Effector memory CD8-positive, alpha-beta T cell (primary cell): ENCODE measurements at places on chromosomes 1 and 21.

GRCh38 chr1:155015527-155016230 is 13.1 kb downstream of the ZBTB7B start:
- H3K27ac ChIP-seq, result no peak overlapping the region
- no peak for DNase-seq
- no peaks in the 10 kb centered on the region for H3K27me3 ChIP-seq
- peaks cover 5% of the 10 kb centered on the region for H3K36me3 ChIP-seq

GRCh38 chr1:88661951-88662699 is 21.9 kb upstream of the PKN2 start:
- H3K4me3 ChIP-seq, result no peak overlapping the region
- H3K27me3 ChIP-seq, result peaks cover 29% of the 10 kb centered on the region
- no peaks in the 10 kb centered on the region for H3K4me1 ChIP-seq
- no peaks in the 10 kb centered on the region for H3K36me3 ChIP-seq
- H3K27ac ChIP-seq, result no peak overlapping the region

DNA sequence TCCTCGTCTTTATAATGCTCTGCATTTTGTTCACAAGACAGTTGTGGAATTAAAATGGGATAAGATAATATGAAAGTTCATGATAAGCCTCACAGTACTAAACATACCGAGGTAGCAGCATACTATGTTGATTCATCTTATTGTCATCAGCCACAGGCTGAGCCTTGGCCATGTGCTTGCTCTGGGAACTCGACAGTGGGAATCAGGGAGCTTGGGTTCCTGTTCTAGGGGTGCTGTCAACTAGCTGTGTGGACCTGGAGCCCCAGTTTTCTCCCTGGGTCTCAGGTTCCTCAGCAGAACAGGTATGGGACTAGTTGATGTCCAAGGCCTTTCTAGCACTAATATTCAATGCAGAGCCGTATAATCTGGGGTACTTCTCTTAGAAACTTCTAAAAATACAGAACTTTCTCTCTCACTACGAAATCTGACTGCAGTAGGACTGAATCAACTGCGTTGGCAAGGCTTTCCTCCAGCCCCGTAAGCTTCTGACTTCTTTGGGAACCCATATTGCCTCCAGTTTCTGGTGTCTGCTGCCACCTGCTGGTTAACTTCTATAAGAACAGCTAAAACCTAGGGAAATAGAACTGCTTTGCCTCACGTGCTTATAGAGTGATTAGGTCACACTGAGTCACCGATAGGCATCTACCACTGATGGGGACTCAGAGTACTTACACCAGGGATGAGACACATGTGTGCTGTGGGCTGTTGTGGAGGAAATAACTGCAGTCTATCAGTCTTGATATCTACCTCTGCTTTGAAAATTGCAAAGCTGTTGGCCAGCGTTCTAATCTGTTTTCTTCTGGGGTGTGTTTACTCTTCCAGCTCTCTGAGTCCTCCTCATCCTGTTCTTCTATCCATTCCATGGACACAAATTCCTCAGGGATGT is 110.9 kb downstream of the RGL1 start:
- no peaks in the 10 kb centered on the region for H3K27me3 ChIP-seq
- peak; percentile 71 for DNase-seq
- H3K4me1 ChIP-seq, result peaks cover 10% of the 10 kb centered on the region
- peak overlapping the region; percentile 53 for H3K27ac ChIP-seq
- peak overlapping the region; percentile 29 for H3K4me3 ChIP-seq
- peaks cover 3% of the 10 kb centered on the region for H3K36me3 ChIP-seq

DNA sequence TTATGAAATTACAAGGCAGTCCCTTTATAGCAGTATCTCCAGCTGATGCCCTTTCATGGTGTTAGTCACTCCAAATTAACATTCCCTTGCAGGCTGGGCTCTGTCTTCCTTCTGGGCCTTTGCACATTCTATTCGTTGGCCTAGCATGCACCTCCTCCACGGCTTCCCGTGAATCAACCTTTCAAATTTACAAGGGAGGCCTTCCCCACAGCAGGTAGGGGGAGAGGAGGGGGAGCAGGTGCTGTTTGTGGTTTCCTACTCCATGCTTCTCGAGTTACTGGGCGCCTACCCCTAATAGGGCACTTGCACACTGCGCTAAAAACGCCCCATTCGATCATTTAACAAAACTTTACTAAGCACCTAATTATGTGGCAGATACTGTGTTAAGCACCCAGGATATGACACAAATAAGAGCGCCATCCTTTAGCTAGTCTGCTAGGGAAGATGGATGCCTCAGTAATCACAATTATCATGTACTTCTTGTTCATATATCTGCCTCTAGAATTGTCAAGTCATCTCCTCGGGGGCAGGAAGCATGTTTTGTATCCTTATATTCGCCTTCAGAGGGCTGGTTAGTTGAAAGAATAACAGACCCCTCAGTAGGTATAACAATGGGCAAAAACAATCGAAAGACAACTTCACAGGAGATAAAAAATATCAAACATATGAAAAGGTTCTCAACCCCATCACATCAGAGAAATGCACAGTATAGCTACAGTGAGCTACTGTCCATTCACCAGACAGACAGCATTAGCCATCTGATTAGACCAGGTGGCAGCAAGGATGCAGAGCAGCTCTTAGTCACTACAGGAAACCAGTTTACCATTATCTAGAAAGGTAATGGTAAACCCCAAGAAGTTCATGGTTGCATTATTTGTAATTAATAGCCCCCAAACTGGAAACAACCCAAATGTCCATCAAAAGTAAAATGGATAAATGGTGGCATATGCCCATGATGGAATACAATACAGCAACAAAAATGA is 1.7 kb upstream of the ADAR start:
- peaks cover 22% of the 10 kb centered on the region for H3K36me3 ChIP-seq
- peaks cover 35% of the 10 kb centered on the region for H3K4me1 ChIP-seq
- H3K27ac ChIP-seq, result peak overlapping the region; percentile 92
- H3K27me3 ChIP-seq, result no peaks in the 10 kb centered on the region
- peak overlapping the region; percentile 74 for H3K4me3 ChIP-seq

DNA sequence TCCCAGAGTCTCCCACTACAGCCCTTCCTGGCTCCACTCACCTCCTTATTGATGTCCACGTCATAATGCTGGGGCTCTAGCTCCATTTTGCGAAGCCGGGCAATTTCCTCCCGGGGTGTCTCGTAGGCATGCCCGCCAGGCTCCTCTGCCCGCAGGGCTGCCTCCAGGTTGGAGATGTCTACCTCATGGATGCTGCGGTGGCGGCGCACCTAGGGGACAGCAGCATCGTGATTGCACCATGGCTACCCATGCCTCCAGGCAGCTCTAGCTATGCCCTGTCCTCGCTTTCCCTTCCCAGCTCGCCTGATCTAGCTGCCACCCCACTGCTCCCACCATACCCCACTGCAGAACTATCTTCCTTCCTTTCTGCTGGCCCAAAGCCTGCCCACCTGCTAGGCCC is 15.1 kb upstream of the GOLT1A start:
- H3K27me3 ChIP-seq, result peaks cover 11% of the 10 kb centered on the region
- H3K36me3 ChIP-seq, result no peaks in the 10 kb centered on the region
- no peak overlapping the region for H3K27ac ChIP-seq
- H3K4me1 ChIP-seq, result no peaks in the 10 kb centered on the region
- no peak overlapping the region for H3K4me3 ChIP-seq

GRCh38 chr1:56074007-56074651 is 505.2 kb downstream of the PLPP3 start:
- no peak overlapping the region for H3K27ac ChIP-seq
- no peaks in the 10 kb centered on the region for H3K4me1 ChIP-seq
- H3K36me3 ChIP-seq, result no peaks in the 10 kb centered on the region
- no peak overlapping the region for H3K4me3 ChIP-seq
- no peaks in the 10 kb centered on the region for H3K27me3 ChIP-seq

- peaks cover 39% of the 10 kb centered on the region for H3K27me3 ChIP-seq
- H3K27ac ChIP-seq, result no peak overlapping the region
- peaks cover 3% of the 10 kb centered on the region for H3K36me3 ChIP-seq
- H3K4me1 ChIP-seq, result peaks cover 13% of the 10 kb centered on the region
Observed at GRCh38 chr1:158203693-158204457, 23.2 kb downstream of the CD1D start.

DNA sequence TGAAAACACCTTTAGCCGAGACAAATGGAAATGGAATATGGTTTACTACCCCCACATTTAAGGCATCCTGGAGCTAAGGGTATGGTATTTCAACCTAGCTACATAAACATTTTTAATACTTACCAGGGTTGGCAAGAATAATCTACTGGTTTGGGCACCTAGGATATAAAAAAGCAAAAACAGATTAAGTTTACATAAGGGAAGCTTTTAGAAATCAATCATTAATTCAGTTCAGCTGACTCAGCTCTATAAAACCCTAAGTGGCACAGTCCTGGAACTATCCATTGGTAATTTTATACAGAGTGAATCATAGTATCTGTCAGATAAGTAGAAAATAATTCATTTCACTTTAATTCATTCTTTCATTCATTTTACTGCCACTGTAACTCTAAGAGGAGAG is 355.2 kb downstream of the VAV3 start:
- H3K36me3 ChIP-seq, result no peaks in the 10 kb centered on the region
- H3K4me1 ChIP-seq, result peaks cover 3% of the 10 kb centered on the region
- H3K27me3 ChIP-seq, result no peaks in the 10 kb centered on the region
- H3K27ac ChIP-seq, result no peak overlapping the region

DNA sequence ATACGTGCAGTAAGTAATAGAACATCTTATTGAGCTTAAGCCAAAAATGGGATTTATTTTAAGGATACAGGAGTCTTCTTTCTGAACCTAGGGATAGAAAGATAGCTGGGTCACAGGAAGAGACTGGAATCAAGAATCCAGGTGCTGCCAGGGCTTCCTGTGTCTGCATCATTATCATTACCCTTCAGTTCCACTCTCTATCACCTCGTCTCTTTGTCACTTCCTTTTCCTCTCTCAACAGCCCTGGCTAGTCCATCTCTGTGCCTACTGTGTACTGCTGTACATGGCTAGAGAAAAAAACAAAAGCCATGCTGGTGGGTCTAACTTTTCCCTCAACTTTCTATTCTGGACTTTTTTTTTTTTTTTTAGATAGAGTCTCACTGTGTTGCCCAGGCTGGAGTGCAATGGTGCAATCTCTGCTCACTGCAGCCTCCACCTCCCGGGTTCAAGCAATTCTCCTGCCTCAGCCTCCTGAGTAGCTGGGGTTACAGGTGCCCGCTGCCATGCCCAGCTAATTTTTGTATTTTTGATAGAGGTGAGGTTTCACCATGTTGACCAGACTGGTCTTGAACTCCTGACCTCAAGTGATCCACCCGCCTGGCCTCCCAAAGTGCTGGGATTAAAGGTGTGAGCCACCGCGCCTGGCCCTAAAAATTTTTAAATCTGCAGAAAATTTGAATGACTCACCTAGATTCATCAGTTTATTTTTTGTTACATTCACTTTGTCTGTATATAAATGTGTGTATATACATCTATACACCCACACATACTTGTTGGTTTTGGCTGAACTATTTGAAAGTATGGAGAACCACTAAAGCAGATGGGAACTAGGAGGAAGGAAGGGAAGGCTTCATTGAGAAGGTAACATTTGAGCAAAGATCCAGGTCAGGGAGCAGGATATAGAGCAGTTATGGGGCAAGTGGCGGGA is 31.9 kb downstream of the UBE4B start:
- H3K27me3 ChIP-seq, result no peaks in the 10 kb centered on the region
- DNase-seq, result no peak
- H3K36me3 ChIP-seq, result peaks cover 16% of the 10 kb centered on the region

DNA sequence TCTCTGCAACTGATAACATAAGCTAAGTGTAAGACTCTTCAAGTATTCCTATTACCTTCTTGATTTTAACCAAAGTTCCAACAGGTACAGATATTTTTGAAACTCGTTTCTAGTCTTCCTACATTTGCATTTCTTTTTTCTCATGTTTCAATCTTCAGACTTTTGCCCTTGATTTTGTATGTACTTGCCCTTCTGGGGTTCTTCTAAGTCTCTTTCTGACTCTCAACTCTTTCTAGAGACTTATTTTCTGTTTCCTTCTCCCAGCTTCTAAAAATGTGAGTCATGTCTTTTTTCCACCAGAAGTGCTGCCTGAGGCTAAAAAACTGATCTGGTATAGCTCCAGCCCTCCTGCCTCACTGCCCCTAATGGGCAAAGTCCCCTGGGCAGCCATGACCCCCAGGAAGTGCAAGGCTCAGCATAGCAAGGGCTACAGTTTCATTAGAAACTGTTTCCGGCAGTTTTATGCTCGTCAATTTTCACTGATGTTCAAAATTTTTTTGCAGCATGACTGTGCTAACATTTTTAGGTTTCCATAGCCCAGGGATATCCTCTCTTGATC is 265.9 kb downstream of the SEC16B start:
- H3K4me1 ChIP-seq, result no peaks in the 10 kb centered on the region
- no peak overlapping the region for H3K27ac ChIP-seq
- H3K27me3 ChIP-seq, result no peaks in the 10 kb centered on the region
- DNase-seq, result no peak

GRCh38 chr1:101431956-101432510 is 195.2 kb downstream of the S1PR1 start:
- H3K4me3 ChIP-seq, result no peak overlapping the region
- H3K4me1 ChIP-seq, result no peaks in the 10 kb centered on the region
- peaks cover 31% of the 10 kb centered on the region for H3K27me3 ChIP-seq

DNA sequence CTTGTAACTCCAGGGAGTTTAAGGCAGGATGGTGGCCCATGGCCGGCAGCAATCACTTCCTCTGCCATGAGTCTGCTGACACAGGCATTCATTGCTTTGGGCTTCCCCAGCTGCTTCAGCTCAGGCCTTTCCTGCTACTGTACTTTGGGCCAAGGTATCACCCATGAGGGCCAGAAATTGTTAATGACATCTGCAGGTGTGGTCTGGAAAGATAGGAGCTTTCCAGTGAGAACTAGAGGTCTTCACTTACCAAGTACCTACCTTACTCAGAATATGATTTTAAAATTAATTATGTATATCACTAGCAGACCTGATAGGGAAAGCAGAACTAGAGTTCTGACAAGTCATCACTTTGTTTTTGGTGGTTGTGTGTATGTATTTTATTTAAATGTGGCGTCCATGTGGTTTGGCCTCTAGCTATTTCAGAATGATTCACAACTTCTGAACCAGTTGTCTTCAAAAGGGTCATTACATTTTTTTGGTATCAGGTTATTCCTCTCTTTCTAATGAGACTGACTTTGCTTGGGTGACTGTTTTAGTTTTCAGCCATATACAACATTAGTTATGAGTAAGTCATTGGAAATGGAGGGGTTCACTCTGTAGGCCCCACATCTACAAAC is 2.7 kb downstream of the RGL1 start:
- H3K27ac ChIP-seq, result no peak overlapping the region
- no peak overlapping the region for H3K4me3 ChIP-seq
- H3K27me3 ChIP-seq, result peaks cover 45% of the 10 kb centered on the region
- no peak for DNase-seq
- H3K36me3 ChIP-seq, result no peaks in the 10 kb centered on the region

GRCh38 chr1:14300991-14301703 is 297.3 kb upstream of the KAZN start:
- H3K4me1 ChIP-seq, result no peaks in the 10 kb centered on the region
- no peaks in the 10 kb centered on the region for H3K36me3 ChIP-seq
- no peak overlapping the region for H3K4me3 ChIP-seq
- no peak for DNase-seq
- H3K27me3 ChIP-seq, result peaks cover 30% of the 10 kb centered on the region
- H3K27ac ChIP-seq, result no peak overlapping the region
